Activated naive CD8-positive, alpha-beta T cell treated with anti-CD3 and anti-CD28 coated beads, Interleukin-2, amount 50 U/mL, for 24 hours (primary cell): ENCODE measurements at places on chromosomes 6 and 20.
A peak's percentile ranks its signal among the peaks of the same experiment; 100 is the strongest.

- no peak for DNase-seq
These were observed 169.2 kb downstream of the GRM4 start for GRCh38 chr6:33976437-33977360.

DNA sequence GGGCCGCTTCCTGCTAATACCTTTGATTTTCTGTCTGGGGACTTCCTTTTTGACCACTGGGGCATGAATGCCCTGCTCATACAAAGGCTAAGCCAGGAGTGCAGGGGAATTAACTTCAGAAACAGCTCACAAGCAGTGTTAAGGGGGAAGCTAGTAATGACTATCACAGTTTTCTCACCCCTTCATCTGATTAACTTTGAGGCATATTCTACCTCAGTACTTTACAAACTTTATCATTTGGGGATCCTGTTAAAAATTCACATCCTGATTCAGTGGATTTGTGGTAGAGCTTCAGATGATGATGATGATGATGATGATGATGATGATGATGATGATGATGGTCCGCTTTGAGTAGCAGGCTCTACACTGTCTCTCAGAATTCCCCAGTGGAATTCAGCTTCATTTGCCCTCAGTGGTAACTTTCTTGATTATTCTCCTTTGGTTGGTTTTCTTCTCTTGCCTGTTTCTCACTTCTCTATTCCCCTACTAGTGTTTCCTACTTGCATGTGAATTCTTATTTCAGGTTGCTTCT is 78.4 kb upstream of the TMEM170B start:
- no peak for DNase-seq

- DNase-seq, result no peak
These were observed 125.0 kb upstream of the GRIK2 start for GRCh38 chr6:101268541-101268940.

GRCh38 chr20:16129411-16129810 is 443.8 kb downstream of the KIF16B start:
- no peak for DNase-seq

DNA sequence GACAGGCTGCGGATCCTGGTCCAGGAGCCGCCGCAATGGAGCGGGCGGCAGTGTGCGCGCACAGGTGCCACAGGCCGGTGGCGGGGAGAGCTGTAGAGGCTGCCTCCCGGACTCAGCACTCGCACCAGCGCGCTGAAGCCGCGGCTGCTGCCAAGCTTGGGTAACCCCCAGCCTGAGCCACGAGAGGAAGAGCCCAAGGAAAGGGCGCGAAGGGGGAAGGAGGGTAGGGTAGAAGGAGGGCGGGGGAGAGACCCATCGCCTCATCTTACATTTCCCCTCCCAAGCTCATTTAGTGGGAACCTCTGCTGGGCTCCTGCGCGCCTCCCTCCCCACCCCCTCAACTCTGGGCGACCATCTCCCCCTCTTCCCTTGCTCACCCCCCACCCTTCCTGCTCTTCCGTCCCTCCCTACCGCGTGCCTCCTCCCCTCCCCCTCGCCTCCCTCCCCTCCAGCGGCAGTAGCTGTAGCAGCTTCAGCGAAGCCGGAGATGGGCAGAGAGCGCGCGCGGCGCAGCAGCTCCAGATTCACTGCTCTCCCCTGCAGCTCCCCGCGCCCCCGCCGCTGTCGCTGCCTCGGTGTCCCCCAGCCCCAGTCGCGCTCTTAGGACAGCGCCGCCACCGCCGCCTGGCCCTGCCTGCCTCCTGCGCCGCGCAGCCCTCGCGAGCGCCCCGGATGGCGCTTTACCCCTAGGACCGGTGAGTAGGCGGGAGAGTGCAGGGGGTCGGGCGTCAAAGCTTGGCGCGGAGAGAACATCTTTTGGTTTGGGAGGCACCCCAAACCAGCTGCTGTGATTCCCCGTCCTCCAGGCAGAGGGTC is at the start of gene FUT9:
FUT9 (plus strand) TSS at position 457 of the 816 bp plus-strand sequence. CDS start 187,182 bp downstream, outside the sequence.
- DNase-seq, result no peak

GRCh38 chr6:81773887-81774286 is 21.4 kb upstream of the TENT5A start:
- no peak for DNase-seq

- DNase-seq, result no peak
These were observed 40.0 kb upstream of the CD2AP start for GRCh38 chr6:47437592-47437991.

DNA sequence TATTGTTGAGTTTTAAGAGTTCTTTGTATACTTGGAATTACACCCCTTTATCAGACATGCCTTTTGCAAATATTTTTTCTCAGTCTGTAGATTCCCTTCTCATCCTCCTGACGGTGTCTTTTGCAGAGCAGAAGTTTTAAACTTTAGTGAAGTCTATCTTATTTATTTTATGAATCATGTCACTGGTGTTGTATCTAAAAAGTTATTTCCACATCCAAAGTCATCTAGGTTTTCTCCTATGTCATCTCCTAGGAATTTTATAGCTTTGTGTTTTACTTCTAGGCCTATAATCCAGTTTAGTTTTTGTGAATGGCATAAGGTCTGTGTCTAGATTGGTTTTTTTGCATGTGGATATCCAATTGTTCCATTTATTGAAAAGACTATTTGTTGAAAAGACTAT is 271.3 kb downstream of the KIF16B start:
- DNase-seq, result no peak

GRCh38 chr6:144106206-144106605 is 10.8 kb upstream of the SF3B5 start:
- DNase-seq, result no peak

DNA sequence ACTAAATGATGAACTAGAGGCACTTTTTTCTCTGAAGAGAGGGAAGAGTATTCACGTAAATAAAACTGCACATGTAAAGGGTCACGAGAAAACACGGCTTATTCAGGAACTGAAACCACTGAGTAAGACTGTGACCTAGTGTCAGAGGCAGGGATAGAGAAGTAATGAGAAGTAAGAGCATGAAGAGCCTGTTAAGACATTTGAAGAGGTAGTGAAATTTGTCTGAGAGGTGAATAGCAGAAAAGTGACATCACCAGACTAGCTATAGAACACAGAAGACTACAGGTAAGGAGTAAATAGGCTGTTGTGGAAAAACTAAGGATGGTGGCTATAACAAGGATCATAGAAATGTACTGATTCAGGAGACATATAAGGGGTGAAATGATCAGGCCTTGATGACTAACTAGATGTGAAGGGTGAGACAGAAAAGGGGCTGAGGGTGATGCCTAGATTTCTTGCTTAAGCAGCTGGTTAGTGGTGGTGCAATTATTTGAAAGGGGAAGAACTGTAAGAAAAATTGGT is 76.8 kb downstream of the REV3L start:
- DNase-seq, result no peak

GRCh38 chr6:28212510-28213212 is 12.4 kb upstream of the ZSCAN9 start:
- DNase-seq, result peak; percentile 75

DNA sequence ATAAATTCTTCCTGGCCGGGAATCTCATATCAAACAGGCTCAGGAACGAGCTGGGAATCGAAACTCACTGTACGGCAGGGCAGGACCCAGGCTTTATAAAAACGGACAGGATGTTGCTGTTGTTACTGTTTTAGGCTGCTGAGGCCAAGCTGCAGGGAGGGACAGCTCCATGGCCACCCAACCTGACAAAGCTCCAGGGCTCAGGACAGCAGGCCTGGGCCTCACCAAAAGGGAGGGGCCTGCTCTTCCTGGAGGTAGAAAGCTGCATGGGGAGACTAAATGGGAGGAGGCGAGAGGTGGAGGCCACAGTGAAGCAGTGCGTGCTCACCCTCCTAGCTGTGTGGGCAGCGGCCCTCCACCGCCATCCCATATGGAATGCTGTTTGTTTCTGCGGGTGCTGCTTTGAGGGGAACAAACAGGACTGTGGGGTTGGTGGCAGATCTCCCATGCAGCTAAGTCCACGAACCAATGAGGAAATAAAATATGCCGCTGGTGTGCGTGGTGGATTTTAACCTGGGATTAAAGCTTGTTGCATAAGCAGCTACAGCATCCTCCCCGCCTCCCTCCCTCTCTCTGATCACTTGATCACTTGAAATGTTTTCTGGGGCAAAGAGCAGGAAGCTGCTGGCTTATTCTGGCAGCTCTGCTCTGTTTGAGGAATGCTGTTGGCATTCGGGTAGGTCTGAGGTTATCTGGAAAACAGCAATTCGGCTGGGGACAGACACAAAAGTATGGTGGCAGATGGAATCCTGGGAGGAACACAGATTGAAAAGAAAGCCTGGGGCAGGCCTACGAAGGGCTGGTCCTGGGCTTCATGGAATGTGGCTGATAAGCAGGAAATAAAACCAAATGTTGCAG is 2.4 kb upstream of the ZMYND8 start:
- DNase-seq, result no peak
